Activated CD4-positive, alpha-beta memory T cell treated with anti-CD3 and anti-CD28 coated beads, Interleukin-2, amount 10 ng/mL, durations not matched to agents 7 days and 5 days (primary cell): ENCODE measurements at places on chromosomes 2 and 18.

DNA sequence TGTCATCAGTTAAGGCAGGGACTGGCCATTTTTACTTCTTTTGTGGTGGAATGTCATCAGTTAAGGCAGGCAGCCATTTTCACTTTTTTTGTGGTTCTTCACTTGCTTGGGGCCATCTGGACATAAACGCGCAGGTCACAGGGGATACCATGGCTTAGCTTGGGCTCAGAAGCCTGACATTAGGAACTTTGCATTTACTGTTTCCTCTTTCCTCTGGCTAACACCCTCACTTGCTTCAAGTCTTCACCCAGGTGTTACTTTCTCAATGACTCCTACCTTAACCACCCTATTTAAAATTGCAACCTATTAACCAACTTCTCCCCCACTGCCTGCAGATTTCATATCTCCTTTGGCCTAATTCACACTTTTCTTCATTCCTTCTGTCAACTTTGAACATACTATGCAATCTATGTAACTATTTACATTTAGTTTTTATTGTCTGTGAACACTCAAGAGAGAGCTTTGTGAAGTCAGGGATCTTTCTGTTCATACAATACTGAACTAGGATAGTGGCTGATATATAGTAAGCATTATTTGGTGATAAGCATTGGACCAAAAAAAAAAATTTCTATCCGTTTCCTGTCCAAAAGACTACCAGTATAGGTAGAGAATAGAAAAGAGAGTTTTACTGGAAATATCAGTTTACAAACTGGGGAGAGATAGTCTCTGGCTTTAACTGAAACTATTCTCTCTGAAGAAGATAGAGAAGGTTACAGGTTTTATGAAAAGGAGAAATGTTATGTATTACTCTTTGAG is 600.1 kb upstream of the ZNF804A start:
- no peak for DNase-seq
- H3K4me3 ChIP-seq = no peak overlapping the region
- H3K27ac ChIP-seq = no peak overlapping the region
- no peaks in the 10 kb centered on the region for H3K4me1 ChIP-seq
- no peaks in the 10 kb centered on the region for H3K36me3 ChIP-seq

- DNase-seq = no peak
- H3K4me1 ChIP-seq = no peaks in the 10 kb centered on the region
- no peaks in the 10 kb centered on the region for H3K36me3 ChIP-seq
- H3K4me3 ChIP-seq = no peak overlapping the region
- H3K27me3 ChIP-seq = no peaks in the 10 kb centered on the region
Observed at GRCh38 chr18:37124516-37124915, 295.6 kb downstream of the KIAA1328 start.

- no peak overlapping the region for H3K4me3 ChIP-seq
- no peaks in the 10 kb centered on the region for H3K36me3 ChIP-seq
- no peaks in the 10 kb centered on the region for H3K27me3 ChIP-seq
- H3K27ac ChIP-seq = no peak overlapping the region
- H3K4me1 ChIP-seq = no peaks in the 10 kb centered on the region
Observed at GRCh38 chr2:23622466-23622865, 237.5 kb downstream of the KLHL29 start.

DNA sequence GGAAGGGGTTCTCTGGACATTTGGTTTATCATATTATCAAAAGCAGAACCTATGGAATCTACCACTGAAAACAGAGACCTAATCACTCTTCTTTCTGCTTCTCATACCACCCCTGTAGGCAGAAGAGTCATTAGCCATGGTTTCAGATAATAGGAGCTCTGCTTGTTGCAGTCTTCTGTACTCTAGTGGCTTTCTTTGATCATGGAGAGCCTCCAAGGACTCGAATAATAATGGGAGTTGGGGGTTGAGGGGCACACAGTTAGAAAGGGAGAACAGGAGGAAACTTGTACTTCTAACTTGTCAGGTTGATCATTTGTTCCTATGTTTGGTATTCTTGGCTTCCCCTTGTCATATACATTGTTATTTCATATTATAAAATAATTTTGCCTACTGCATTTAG is 52.3 kb upstream of the VWC2L start:
- H3K4me1 ChIP-seq = no peaks in the 10 kb centered on the region
- DNase-seq = no peak
- no peak overlapping the region for H3K27ac ChIP-seq
- H3K4me3 ChIP-seq = no peak overlapping the region
- H3K27me3 ChIP-seq = no peaks in the 10 kb centered on the region

- H3K4me3 ChIP-seq = no peak overlapping the region
- H3K36me3 ChIP-seq = no peaks in the 10 kb centered on the region
- no peak overlapping the region for H3K27ac ChIP-seq
- no peaks in the 10 kb centered on the region for H3K4me1 ChIP-seq
- H3K27me3 ChIP-seq = no peaks in the 10 kb centered on the region
Observed at GRCh38 chr2:78910376-78910775, 115.1 kb upstream of the REG3G start.

- H3K27ac ChIP-seq = no peak overlapping the region
- no peaks in the 10 kb centered on the region for H3K4me1 ChIP-seq
- H3K36me3 ChIP-seq = no peaks in the 10 kb centered on the region
- no peak overlapping the region for H3K4me3 ChIP-seq
- no peak for DNase-seq
Observed at GRCh38 chr2:214989187-214989586, 149.2 kb downstream of the ABCA12 start.

- no peaks in the 10 kb centered on the region for H3K4me1 ChIP-seq
- H3K27ac ChIP-seq = no peak overlapping the region
- H3K27me3 ChIP-seq = peaks cover 12% of the 10 kb centered on the region
Observed at GRCh38 chr2:238771218-238771617, 76.7 kb upstream of the TWIST2 start.

GRCh38 chr18:7068871-7069590 is 48.6 kb downstream of the LAMA1 start:
- no peak for DNase-seq
- no peaks in the 10 kb centered on the region for H3K36me3 ChIP-seq
- H3K27me3 ChIP-seq = no peaks in the 10 kb centered on the region
- no peaks in the 10 kb centered on the region for H3K4me1 ChIP-seq
- no peak overlapping the region for H3K4me3 ChIP-seq
- H3K27ac ChIP-seq = no peak overlapping the region

DNA sequence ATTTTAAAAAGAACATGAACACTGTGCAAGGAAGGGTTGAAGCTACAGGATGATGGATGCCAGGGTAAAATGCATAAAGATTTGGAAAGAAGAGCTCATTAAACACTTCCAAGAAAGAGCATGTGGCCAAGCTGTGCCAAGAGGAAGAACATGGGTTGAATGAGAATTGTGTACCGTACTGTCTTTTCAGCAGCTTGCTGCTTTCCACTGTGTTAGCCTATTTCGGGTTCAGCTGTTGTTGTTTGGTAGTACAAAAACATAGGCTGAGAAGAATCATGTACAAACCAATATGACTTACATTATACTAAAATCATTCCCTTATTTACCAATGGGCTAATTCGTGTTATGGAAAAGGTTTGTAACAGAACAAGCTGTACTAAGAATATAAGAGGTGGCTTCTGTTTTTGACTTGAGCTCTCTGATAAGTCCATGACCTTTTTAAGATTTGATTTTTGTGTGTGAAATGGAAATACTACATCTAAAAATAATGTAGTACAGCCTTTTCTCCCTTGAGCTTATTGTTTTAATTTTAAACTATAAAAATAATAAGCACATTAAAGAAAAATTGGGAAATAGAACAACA is 188.3 kb upstream of the STON1 start:
- H3K36me3 ChIP-seq = peaks cover 41% of the 10 kb centered on the region
- H3K27me3 ChIP-seq = no peaks in the 10 kb centered on the region
- H3K4me1 ChIP-seq = peaks cover 33% of the 10 kb centered on the region
- no peak for DNase-seq
- H3K4me3 ChIP-seq = no peak overlapping the region
- H3K27ac ChIP-seq = no peak overlapping the region

DNA sequence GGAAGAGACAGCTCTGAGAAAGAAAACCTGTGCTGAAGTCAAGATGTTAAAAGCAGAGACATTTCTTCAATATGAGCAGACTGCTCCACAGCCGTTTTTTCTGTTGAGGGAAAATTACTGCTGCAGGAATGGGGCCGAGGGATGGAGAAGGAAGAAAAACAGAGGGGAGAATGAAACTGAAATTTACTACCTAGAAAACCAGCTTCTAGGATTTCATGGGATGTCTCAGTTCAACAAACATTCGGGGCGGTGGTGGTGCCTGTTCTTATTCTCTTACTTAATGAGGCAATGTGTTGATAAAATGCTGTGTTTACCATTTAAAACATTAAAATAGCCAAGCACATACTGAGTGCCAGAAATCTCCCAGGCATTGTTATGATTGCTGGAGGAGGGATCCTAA is 557.1 kb upstream of the MEX3C start:
- H3K27me3 ChIP-seq = no peaks in the 10 kb centered on the region
- H3K4me3 ChIP-seq = no peak overlapping the region
- H3K27ac ChIP-seq = no peak overlapping the region
- no peaks in the 10 kb centered on the region for H3K36me3 ChIP-seq

DNA sequence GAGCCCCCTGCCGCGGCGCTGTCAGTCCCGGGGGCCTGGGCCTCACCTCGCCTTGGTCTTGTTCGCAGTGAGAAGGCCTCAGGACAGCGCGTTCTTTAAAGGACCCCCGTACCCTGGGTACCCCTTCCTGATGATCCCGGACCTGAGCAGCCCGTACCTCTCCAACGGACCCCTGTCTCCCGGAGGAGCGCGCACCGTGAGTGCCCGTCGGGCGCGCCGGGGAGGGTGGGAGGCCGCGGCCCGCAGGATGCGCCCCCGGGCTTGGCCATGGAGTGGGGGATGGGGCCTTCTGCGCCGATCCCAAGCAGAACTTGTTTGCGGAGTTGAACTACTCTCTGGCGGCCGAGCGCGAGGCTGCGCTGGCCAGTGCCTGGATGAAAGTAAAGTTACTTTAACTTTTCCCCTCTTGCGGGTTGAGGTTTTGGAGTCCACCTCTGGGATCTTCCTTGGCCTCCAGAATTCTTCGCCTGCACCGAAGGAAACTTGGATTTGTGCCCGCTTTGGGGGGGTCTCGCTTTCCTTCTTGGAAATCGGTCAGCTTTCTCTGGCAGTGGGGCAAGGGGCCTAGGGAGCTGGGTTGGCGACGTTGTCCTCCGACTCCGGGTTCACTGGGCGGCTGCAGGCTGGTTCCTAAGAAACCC is 1.2 kb downstream of the TCF7L1 start:
- H3K4me3 ChIP-seq = peak overlapping the region; percentile 27
- H3K36me3 ChIP-seq = no peaks in the 10 kb centered on the region
- DNase-seq = no peak
- peaks cover 69% of the 10 kb centered on the region for H3K27me3 ChIP-seq
- H3K4me1 ChIP-seq = peaks cover 10% of the 10 kb centered on the region

- no peak for DNase-seq
- H3K27ac ChIP-seq = no peak overlapping the region
- H3K27me3 ChIP-seq = peaks cover 12% of the 10 kb centered on the region
- H3K4me1 ChIP-seq = no peaks in the 10 kb centered on the region
Observed at GRCh38 chr2:219405451-219405850, 12.7 kb upstream of the DES start.

DNA sequence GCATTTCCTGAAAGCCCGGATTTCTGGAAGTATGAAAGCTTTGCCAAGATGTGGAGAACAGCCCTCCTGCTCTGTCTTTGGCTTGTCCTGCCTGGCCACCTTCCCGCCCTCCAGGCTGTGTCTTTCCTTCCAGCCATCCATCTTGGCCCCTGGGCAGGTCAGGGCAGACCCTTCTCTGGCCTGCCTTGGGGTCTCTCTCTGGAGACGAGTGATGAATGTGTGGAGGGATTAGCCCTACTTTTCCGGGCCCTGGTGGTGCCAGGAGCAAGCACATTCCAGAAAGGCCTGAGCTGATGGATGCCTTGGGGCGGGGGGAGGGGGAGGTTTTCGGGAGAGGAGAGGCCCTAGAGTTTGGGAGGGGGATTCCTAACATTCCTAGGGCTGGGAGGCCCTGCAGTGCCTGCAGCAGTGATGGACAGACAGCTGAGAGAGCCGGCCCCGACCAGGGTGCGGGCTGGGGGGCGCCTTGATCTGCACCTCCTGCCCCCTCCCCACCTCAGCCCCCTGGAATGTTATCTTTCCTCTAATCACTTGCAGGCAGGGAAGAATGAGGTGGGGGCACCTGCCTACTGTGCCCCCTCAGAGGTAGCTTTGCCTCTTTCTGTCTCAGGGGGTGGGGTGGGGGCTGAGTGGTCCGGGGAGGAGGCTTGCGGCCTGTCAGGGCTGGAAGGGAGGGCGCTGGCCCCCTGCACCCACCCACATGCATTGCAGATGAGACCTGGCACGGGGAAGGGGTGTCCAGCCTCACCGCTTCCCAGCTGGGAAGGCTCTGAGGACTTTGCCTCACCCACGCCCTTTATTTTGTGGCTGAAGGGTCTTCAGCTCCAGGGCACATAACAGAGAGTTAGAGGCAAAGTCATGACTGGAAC is 156.2 kb downstream of the DDX1 start:
- DNase-seq = no peak
- H3K4me1 ChIP-seq = no peaks in the 10 kb centered on the region
- H3K27ac ChIP-seq = no peak overlapping the region
- no peaks in the 10 kb centered on the region for H3K36me3 ChIP-seq

DNA sequence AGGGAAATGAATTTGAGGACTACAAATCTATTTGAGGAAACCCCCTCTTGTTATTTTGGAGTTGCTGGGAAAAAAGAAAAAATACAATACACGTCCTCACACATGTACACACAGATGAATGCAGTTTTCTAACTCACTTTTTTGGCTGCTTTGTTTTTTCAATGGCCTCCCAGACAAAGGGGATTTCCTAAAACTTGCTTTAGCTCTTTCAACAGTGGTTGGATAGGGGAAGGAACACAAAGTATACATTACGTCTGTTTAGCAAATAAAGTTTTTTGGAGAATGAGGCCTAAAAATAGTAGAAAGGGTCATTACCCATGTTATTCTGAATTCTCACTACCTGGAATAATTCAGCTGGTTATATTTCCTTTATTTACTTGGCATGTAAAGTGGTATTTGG is 125.3 kb upstream of the ITGB6 start:
- H3K36me3 ChIP-seq = peaks cover 12% of the 10 kb centered on the region
- DNase-seq = no peak

- no peak overlapping the region for H3K4me3 ChIP-seq
- H3K27me3 ChIP-seq = no peaks in the 10 kb centered on the region
- peaks cover 3% of the 10 kb centered on the region for H3K4me1 ChIP-seq
- H3K27ac ChIP-seq = no peak overlapping the region
- DNase-seq = no peak
Observed at GRCh38 chr18:3931542-3932112, 481.7 kb downstream of the TGIF1 start.

- peaks cover 3% of the 10 kb centered on the region for H3K27me3 ChIP-seq
- DNase-seq = no peak
- H3K4me3 ChIP-seq = no peak overlapping the region
- no peaks in the 10 kb centered on the region for H3K36me3 ChIP-seq
- no peak overlapping the region for H3K27ac ChIP-seq
Observed at GRCh38 chr2:3627500-3628100, 30.4 kb upstream of the ALLC start.

- H3K36me3 ChIP-seq = peaks cover 30% of the 10 kb centered on the region
- DNase-seq = no peak
- peaks cover 15% of the 10 kb centered on the region for H3K4me1 ChIP-seq
- H3K27ac ChIP-seq = no peak overlapping the region
- no peaks in the 10 kb centered on the region for H3K27me3 ChIP-seq
Observed at GRCh38 chr2:226873826-226874225, 38.0 kb downstream of the RHBDD1 start.

GRCh38 chr2:141331127-141331526 is 799.7 kb downstream of the LRP1B start:
- no peaks in the 10 kb centered on the region for H3K4me1 ChIP-seq
- DNase-seq = no peak
- H3K4me3 ChIP-seq = no peak overlapping the region
- no peak overlapping the region for H3K27ac ChIP-seq

- H3K36me3 ChIP-seq = no peaks in the 10 kb centered on the region
- no peak overlapping the region for H3K4me3 ChIP-seq
- no peaks in the 10 kb centered on the region for H3K4me1 ChIP-seq
Observed at GRCh38 chr2:48727560-48727959, 28.0 kb downstream of the LHCGR start.
